NCI-H1436 (cell line): ENCODE measurements at places on chromosomes 13 and 19.
A peak's percentile ranks its signal among the peaks of the same experiment; 100 is the strongest.

DNA sequence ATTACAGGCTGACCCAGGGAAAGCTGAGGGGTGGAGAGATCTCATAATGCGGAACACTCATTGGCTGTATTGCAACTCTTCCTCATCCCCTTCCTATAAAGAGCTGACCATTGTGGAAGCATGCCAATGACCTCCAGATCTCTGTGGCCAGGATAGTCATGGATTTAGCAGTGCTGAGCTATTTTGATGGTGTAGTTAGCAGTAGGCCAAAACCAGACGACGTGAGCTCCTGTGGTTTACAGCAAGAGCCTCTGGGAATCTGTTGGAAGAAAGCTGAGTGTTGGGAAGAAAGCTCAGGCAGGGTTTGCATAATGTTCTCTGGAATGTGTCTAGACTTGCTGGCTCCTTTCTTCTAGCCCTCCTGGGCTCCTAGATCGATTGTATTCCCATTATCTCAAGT lies 187.5 kb upstream of the GPC6 start:
- DNase-seq = no peak

- no peak for DNase-seq
These were observed 569.0 kb upstream of the GPC6 start for GRCh38 chr13:92657565-92657964.

GRCh38 chr19:53157626-53158025 lies 1.2 kb downstream of the ZNF347 start:
- no peak for DNase-seq

DNA sequence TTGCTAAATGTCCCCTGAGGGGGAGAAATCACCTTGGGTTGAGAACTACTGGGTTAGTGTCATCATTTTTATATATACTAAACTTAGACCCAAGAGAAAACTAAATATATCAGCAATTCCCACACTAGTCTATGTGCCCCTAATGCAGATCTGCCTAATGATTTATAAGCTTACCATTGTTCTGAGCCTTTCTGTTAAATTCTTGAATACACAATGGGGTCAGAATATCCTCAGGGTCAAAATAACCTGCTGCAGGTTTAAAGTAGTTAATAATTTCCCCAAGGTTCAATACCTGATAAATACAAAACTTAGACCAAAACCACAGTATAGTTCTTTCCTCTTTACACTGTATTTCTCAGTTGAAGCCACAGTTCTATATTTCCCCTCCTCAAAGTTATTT lies 4.6 kb downstream of the VWA8 start:
- DNase-seq = no peak

DNA sequence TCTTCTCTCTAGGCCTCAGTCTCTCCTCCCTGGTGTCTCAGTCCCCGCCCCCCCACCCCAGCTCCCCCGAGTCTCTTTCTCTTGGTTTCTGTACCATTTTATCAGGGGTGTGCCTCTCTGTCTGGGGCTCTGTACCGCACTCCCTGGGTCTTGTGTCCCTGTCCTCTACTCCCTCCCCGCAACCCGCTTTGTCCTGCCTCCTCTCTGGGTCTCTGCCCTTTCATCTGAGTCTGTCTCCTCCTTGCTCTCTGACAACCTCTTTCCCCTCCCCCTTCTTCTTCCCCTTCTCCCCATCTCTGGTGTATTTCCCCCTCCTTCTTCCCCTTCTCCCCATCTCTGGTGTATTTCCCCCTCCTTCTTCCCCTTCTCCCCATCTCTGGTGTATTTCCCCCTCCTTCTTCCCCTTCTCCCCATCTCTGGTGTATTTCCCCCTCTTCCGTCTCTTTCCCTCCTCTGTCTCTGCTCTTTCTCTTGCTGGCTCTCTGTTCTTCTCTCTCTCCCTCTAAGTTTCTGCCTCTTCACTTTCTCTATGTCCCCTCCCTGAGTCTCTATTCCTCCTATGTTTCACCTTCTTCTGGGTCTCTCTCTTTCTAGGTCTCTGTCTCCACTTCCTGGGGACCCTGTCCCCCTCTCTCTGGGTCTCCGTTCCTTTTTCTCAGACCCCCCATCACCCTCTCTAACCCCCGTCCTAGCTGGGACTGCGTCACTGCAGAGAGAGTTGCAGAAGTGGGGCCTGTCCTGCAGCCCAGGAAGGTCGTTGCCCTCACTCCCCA lies 2.2 kb upstream of the KCNC3 start:
- no peak for DNase-seq

DNA sequence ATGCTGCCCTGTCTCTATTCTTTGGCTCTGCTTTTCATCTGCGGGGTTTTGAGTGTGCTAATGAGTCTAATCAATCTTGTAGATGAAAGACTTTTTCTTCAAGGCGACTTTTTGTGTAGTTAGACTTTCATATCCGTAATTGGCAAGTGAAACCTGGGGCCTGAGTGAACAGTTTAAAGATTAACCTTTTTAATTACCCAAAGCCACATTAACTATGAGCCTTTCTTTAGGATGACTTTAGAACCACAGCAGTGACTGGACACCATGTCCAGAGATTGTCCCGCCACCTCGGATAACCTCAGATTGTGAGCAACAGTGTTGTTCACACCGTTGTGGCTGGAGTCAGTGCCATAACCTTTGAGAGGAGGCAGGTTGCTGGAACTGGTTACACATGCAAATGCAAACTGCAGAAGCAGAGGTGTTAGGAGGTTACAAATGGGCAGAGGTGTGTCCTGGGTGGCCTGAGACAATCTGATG lies 58.7 kb downstream of the SIAH3 start:
- no peak for DNase-seq

GRCh38 chr13:111901267-111901915 lies 165.6 kb upstream of the SOX1 start:
- DNase-seq = no peak

DNA sequence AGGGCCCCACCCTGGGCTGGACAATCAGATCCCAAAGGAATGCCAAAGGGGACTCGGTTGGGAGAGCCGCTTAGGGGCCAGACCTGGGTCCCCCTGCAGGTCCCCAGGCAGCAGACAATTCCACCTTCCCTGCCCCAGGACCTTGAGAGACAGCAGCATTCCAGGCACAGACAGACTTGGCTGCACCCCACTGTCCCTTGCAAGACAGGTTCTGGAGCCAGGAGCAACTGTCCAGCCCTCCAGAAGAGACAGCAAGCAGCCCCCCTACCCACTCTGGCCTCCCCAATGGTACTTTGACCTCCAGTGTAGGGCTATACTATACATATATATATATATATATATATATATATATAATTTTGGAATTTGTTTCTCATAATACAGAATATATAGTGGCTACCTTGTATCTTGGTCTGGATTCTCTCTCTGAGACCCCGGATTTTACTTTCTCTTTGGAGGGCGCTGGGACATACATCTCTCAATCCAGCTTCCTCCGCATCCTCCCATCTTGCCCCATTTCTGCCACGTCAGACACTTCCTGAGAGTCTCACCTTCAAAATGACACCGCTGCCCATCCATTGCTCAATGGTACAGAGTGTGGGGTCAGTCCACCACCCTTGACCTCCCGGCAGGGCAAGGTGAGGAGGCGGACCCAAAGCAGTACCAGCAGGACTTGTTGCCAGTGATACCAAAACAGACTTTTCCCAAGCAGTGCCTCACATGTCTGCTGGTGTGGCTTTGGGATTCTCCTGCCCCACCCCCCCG lies 12.7 kb downstream of the SMIM24 start:
- no peak for DNase-seq

GRCh38 chr13:112061367-112062061 lies 5.4 kb upstream of the SOX1 start:
- DNase-seq = no peak

GRCh38 chr13:52411629-52412028 lies 5.7 kb upstream of the THSD1 start:
- no peak for DNase-seq

GRCh38 chr13:43894438-43894837 lies 14.7 kb downstream of the LACC1 start:
- DNase-seq = no peak

- no peak for DNase-seq
These were observed 79.4 kb downstream of the ZIC5 start for GRCh38 chr13:99892196-99892613.

DNA sequence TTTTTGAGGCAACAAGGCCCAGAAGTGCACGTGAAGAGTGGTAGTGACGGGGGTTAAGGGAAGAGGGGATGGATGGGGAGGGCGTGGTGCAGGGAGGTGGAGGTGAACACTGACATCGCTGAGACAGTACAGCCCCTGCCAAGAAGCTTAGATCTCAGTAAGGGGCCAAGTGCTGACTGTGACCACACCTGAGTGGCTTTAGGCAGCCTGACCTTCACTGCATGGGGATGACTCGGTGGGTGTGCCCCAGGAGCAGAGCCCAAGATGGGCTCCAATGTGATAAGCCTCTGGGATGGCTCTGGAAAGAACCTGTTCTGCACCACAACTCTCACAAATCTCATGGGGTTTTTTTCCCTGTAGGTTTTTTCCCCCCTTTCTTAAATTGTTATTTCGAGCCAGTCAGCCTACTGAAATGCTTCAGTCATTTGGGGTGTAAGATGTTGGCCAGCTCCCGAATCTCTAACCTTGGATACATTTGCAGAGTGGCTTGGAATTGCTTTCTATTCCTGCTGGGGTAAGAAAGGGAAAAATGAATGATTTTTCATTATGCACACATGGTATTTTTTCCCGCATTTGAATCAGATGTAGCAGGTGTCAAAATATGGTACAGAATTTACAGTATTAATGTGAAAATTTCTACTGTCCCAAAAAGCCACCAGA lies 165.0 kb downstream of the TM9SF2 start:
- DNase-seq = no peak

DNA sequence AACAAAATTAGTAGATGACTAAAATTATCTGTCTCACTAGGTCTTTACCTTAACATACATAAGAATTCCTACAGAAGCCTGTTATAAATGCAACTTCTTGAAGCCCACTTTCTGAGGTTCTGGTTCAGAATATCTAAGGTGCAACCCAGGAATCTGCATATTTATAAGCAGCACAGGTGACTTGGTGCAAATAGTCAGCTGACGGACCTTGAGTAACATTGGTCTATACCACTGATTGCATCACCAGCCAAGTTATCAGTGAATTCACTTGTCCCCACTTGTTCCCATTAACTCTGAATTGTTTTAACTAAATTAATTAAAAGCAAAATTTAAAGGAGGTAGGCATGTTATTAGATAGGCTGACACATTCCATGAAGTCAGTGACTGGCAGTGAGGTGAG lies 109.9 kb downstream of the FRY start:
- DNase-seq = no peak

DNA sequence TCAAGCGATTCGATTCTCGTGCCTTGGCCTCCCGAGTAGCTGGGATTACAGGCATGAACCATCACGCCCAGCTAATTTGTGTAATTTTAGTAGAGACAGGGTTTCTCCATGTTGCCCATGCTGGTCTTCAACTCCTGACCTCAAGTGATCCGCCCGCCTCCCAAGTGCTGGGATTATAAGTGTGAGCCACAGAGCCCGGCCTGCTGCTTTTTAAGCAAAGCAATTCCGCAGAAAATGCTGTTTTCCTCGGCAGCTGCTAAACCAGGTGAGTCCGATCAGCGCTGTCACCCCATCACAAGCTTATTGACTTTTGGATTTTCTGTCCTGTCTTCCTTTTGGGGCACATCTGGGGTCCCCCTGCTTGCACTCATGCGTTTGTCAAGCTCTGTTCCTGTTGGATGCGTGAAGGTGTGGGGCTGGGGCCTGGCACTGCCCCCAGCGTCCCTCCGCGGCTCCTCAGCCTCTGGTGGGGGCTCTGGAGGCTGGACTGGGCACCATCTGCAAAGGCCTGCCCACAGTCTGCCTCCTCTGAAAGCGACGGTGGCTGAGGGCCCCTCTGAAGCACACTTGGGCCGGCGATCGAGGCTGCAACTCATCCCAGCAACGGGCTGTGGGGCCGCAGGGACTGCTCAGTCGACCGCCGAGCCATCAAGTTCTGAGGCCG lies 25.7 kb downstream of the CEBPG start:
- no peak for DNase-seq

GRCh38 chr13:77353995-77354394 lies 27.1 kb upstream of the MYCBP2 start:
- DNase-seq = no peak

DNA sequence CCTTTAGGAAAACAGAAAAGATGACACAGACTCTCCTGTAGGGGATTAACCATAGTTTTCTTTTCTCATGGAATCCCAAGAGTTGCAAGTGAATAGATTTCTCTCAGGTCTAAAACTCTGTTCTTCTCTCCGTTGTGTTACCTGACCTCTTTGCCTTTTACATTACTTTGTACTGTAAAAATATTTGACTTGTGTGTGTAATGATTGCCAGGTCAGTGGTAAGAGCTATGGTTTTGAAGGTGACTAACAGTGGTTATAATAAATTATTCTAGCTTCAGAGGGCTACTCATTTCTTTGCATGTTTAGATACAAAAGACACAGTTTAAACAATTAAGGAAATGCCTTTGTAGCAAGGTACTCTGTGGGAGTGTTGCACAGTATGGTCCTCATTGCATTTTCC lies 23.0 kb upstream of the PSG2 start:
- DNase-seq = no peak

GRCh38 chr13:25783076-25783475 lies 268.7 kb downstream of the SHISA2 start:
- DNase-seq = no peak

DNA sequence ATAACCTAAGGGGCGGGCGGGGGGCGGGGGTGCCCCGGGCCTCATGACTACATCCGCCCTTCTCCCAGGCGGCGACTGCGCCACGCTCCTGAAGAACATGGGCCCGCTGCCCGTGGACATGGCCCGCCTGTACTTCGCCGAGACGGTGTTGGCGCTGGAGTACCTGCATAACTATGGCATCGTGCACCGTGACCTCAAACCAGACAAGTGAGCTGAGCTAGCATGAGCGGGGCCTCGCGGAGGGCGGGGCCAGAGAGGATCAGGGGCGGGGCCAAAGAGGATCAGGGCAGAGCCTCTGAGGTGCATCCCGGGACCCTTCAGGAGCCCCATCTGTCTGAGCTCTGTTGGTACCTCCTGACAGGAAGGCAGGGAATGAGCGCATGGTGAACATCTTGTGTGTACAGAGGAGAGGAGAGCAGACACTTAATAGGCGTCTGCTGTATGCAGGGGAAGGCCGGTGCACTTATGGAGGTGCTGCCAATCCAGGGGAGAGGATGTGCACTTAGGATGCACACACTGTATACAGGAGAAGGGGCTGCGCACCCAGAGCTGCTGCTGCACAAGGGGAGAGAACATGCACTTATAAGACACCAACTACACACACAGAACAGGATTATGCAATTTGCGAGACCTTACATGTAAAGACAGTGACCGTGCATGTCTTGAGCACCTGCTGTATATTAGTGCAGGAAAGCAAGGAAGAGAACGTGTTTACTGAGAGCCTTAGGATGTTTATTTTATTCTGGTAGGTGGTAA lies 20.9 kb upstream of the PIK3R2 start:
- DNase-seq = no peak

GRCh38 chr13:75769141-75769905 lies 133.2 kb downstream of the LMO7 start:
- DNase-seq = peak; percentile 3

- DNase-seq = no peak
These were observed 688.4 kb upstream of the GPC6 start for GRCh38 chr13:92538164-92538563.

- no peak for DNase-seq
These were observed 232.9 kb downstream of the FOXO1 start for GRCh38 chr13:40433577-40433976.
